ENCODE measurements at places on chromosomes 5 and 9.

DNA sequence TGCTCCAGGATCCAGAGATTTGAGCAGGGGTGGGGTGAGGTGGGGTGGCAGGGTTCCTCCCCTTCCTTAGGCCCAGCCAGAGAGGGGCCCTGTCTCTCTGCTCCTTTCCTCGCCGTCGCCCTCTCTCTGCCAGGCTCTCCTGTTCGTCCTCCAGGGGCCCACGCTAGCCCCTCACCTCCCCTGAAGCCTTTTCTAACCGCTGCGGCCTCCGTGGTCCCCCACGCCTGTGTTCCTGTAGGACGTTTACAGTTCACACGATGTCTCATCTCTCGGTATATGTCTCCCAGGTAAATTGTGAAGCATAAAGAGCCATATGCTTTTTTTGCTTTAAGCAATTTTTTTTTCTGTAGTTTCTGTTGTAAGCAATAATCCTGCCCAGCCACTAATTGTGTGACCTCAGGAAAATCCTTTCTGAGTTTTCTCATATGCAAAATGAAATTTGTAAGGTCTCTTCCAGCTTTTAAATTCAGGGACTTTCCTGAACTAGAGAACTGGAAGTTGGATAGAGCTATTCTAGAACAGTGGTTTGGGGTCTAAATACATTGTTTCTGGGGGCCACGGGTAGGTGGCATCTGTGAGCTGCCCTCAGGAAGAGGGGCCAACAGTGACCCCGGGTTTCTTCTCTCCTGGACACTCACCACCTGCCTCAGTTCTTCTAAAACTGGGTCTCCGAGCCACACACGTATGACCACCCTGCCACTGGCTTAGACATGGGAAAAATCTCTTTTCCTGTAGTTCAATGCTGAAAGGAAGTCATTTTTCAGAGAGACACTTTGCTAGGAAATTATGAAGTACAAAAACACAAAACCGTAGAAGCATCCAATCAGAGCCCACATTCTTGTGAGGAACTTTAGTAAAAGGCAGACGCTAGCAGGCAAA is 50.2 kb upstream of the ZNF366 start:
- no peak for DNase-seq

- DNase-seq = no peak
These were observed 54.8 kb downstream of the HINT1 start for GRCh38 chr5:131110256-131110594.

- peak; percentile 33 for DNase-seq
These were observed 8.1 kb downstream of the SLC12A7 start for GRCh38 chr5:1103505-1104326.

DNA sequence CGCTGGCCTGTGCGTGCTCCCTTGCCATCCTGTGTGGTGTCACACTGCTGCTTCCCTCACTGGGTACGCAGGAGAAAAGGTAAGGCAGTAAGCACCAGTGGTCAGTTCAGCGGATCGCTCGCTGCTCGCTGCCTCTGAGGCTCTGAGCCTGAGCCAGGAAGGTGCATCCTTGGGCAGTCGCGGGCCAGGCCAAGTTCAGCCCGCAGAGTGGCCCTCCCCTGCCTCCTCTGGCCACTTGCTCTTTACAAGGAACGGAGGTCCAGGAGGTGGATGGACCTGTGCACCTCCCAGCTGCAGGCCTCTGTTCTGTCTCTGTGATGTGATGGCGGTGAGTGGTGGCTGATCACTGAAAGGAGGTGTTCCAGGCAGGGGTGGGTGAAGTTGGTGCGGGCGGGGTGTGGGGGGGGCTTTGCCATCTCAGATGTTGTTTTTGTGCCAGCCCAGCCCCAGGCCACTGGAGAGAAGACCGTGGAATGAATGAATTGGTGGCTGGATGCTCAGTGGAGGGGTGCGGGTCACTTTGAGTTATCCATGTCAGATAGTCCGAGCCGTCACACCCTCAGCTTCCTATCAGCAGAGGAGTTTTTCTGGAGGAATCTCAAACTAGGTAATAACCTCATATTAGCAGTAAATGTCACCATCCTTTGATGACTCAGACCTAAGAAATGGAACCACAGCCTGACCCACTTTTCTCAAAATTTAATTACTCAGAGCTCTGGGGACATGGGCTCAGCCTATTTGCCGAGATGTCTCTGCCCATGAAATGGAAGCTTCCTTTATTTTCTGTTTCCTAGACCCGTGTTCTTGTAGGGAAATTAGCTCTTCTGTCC is 7.3 kb downstream of the COL5A1 start:
- DNase-seq = no peak

DNA sequence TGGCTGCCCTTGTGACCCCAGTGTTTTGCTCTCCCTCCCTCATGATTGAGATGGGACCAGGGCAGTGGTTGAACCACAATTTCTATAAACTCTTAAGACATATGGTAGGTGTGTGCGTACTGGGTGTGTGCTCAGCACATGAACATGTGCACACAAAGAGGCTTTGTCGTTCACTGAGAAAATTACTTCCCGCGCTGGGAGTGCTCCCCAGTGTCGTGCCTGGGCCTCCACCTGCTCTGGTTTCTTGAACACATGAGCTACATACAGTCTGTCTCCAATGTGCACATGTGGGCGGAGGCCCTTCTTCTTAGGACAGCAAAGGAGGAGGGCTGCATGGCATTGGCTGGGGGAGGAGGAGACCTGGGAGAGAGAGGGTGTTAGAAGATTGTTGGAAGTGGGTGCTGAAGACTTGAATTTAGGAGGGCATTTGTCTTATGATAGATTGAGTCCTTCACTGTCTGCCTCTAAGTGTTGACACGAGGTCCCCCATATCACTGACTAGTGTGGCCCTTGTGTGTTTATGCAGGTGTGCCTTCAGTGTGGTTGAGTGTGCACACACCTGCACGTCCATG is 170.0 kb downstream of the CACNA1B start:
- no peak for DNase-seq

- no peak for DNase-seq
These were observed 13.1 kb downstream of the DNAJB5 start for GRCh38 chr9:35002623-35003022.

- DNase-seq = no peak
These were observed 48.6 kb downstream of the CYSTM1 start for GRCh38 chr5:140223567-140223966.

DNA sequence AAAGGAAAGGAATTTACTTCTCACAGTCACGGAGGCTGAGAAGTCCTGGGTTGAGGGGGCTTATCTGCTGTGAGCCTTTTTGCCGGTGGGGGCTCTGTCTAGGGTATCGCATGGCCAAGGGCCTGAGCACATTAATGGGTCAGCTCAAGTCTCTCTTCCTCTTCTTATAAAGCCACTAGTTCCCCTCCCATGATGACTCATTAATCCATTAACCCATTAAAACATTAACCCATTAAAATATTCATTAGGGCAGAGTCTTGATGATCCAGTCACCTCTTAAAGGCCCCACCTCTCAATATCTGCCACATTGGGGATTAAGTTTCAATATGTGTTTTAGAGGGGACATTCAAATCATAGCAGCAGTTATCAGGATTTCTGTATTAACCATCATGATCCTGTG is 406.3 kb downstream of the SPOCK1 start:
- no peak for DNase-seq

DNA sequence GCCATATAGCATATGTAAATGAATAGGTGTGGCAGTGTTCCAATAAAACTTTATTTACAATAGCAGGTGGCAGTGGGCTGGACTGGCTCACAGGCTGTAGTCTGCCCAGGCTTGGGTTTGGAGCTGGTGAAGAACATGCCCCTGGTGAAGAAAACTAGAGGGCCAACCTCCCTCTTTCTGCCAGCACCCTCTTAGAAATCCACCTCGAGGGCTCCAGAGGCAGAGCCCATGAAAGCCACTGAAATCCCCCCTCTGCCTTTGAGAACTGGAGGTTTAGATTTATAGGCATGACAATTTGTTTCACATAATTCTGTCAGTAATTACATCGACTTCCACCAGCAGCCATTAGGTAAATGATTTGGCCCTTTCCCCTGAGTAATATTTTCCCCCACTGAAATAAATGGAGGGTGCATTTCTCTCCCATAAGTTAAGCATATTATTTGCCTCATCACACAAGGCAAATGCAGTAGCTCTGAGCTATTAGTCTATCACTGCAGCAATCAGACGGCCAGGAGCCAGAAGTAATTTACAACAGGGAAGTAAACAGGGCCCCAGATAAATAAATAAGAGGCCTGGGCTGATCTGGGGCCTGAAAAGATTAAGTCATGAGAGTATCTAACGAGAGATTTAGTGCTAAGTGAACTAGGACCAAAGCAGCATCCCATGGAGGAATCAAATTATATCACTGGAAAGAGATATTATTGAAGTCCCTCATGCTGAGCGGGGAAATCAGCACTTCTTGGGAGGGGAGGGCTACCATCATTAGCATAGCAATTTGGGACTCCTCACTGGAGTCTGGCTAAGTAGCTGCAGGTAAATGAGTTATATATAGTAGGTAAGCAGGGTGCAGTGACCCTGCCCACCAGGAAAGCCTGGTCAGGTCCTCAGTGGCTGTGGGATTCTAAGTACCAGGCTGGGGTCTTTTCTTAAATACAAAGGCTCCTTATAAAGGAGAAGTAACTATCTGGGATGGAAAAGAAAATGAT is 123.9 kb downstream of the SLIT3 start:
- no peak for DNase-seq

DNA sequence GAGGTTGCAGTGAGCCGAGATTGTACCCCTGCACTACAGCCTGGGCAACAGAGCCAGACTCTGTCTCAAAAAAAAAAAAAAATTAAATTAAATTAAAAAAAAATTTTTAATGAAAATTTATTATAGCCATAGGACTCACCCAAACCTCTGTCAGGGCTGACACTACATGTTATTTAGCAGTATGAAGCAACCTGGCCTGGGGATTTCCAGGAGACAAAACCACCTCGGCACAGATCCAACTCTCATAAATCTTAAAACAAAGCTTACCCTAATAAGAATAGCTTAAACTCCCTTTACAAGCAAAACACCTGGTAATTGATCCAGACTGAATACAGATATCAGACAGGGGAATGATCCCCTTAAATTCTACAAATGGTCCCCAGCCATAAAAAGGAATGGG is 38.4 kb downstream of the PPP1R2B start:
- no peak for DNase-seq

GRCh38 chr5:89968958-89969381 is 440.6 kb downstream of the CETN3 start:
- DNase-seq = no peak

GRCh38 chr5:150641824-150642566 is 1.5 kb downstream of the SYNPO start:
- DNase-seq = no peak

GRCh38 chr5:142438573-142438972 is 113.8 kb upstream of the SPRY4 start:
- DNase-seq = no peak

GRCh38 chr9:17191082-17191481 is 56.2 kb downstream of the CNTLN start:
- no peak for DNase-seq

- DNase-seq = no peak
These were observed 93.5 kb upstream of the CACNA1B start for GRCh38 chr9:137784046-137784445.

DNA sequence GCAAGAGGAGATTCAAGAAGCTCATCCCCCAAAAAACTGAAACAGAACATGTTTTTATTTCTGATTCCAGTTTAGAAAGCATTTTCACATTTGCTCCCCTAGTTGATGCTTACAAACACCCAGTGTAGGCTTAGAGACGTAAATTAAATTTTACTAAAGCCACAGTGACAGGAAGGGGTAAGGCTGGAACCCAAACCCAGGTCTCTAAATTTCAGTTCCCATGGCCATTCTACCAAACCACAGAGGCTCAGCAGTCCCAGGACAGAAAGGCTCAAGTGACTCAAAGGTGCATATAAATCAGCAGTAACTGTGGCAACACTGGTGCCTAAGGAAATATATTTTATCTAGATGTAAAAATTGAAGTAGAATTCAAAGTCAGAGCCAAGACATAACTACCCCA is 128.7 kb downstream of the CEP120 start:
- DNase-seq = no peak

DNA sequence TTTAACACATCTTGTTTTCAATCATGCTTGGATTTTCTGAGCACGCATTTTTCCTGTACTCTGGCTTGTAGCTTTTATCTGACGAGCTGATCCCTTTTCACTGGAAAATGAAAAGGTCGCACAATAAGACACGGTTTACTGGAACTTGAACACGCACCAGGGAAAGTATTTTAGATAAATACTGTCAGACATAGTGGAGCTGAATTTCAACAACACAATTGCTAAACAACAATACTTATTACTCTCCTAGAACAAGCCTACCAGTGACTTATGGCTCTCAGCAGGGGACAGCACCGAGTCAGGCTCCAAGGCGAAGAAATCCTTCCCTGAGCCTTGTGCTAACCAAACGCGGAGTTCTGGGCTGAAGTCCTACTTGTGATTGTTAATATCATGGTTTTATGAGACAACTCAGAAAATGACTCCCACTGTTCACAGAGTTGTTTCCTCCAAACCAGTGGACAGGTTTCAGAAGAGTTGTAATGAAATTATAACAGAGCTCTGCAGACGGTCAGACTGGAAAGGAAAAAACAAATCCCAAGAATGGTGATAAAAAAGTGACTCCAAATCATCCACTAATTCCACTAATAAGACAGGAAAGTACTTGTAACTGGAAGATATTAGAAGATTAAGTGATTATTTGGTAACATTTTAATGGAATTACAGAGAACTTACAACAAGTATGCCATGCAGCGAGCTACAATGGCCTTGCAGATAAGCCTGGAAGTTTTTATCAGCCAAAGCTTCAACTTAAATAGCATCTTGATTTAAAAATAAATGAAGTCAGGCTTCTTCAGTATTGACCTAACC is 359.6 kb downstream of the EBF1 start:
- DNase-seq = no peak

DNA sequence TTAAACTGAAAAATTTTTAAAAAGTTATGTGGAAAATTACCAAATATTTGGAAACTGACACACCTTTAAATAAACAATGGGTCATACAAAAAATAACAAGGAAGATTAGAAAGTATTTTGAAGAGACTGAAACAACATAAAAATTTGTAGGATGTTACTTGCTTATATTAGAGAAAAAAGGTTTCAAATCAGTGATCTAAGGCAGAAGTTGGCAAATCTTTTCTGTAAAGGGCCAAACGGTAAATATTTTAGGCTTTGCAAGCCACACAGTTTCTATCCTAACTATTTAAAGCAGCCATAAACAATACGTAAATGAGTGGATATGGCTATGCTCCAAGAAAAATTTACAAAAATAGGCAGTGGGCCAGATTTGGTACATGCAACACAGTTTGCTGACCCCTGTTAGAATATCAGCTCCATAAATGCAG is 81.3 kb downstream of the OXCT1 start:
- DNase-seq = no peak

DNA sequence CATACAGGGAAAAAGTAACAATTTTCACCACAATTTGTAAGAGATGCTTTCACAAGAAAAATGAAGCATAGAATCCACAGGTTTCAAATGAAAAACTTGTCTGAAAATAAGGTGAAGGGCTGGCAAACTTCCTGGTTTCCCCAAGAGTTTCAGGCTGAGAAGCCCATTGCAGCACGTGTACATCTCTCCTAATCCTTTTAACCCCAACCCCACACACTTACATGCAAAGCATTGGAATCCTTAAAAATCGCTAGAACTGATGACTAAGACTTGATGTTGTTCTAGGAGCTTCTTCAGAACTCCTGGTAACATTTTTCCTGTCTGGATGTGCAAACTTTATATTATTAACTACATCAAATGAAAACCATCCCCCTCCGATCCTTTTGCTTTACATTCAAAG is 317.8 kb upstream of the RGMB start:
- DNase-seq = no peak

GRCh38 chr9:33186457-33187168 is 19.5 kb upstream of the B4GALT1 start:
- no peak for DNase-seq

- no peak for DNase-seq
These were observed 280.1 kb downstream of the CDH10 start for GRCh38 chr5:24364711-24365110.

GRCh38 chr5:107389775-107390148 is 281.0 kb downstream of the EFNA5 start:
- DNase-seq = no peak

All from cortex of kidney (tissue), 1 donor.